ENCODE measurements at places on chromosomes 16 and 17.

DNA sequence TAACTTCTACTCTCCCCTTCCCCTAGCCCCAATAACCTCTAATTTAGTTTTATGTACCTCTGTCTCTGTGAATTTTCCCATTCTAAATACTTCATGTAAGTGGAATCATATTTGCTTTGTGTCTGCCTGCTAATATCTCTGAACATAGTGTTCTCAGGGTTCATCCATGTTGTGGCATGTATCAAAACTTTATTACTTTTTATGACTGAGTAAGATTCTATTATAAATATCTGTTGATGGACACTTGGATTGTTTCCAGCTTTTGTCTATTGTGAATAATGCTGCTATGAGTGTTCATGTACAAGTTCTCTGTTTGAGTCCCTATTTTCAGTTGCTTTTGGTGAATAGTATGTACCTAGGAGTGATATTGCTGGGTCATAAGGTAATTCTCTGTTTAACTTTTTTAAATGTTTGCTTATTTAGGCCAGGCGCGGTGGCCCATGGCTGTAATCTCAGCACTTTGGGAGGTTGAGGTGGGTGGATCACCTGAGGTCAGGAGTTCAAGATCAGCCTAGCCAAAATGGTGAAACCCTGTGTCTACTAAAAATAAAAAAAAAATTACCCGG lies 92.8 kb downstream of the CHD9 start:
- no peak for DNase-seq

GRCh38 chr17:21689604-21690003 lies 2.7 kb upstream of the KCNJ18 start:
- no peak for DNase-seq

DNA sequence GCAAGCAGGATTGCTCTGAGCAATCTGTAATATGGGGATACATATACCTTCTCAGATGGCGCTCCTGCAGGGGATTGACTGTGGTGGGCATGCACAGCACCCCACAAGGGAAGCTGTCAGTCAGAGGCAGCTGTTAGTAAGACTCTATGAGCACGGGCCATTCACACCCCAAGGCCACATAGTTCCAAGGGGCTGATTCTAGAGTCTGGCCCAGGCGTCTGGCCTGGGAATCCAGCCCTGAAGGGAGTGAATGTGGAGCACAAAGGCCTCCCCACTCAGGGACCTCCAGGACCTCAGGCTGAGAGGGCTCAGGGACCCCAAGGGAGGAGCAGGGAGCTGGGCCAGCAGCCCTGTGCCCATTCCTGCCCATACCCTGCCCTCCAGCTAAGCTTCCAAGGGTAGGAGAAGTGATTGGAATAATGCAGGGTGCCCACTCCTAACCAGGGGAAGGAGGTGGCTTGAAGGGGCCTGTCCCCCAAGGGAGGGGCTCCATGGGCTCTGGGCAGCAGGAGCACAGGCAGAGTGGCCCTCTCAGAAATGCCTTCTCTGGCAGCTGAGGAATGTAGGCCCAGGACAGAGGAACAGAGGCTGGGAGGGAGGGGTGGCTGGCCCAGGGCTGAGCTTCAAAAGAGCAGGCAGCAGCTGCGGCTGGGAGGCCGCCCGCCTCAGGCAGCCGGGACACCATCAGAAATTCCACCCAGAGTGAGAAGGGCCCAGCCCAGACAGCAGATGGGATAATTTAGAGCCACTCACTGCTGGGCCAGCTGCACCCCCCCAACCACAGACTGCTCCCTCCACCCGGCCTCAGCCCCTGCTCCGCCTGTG lies 48.9 kb upstream of the MRPS23 start:
- no peak for DNase-seq

GRCh38 chr16:85420501-85421337 lies 192.4 kb upstream of the GSE1 start:
- no peak for DNase-seq

- peak; percentile 19 for DNase-seq
These were observed 46.4 kb downstream of the SLC47A1 start for GRCh38 chr17:19579867-19580565.

- no peak for DNase-seq
These were observed 27.3 kb downstream of the NGFR start for GRCh38 chr17:49522357-49522890.

DNA sequence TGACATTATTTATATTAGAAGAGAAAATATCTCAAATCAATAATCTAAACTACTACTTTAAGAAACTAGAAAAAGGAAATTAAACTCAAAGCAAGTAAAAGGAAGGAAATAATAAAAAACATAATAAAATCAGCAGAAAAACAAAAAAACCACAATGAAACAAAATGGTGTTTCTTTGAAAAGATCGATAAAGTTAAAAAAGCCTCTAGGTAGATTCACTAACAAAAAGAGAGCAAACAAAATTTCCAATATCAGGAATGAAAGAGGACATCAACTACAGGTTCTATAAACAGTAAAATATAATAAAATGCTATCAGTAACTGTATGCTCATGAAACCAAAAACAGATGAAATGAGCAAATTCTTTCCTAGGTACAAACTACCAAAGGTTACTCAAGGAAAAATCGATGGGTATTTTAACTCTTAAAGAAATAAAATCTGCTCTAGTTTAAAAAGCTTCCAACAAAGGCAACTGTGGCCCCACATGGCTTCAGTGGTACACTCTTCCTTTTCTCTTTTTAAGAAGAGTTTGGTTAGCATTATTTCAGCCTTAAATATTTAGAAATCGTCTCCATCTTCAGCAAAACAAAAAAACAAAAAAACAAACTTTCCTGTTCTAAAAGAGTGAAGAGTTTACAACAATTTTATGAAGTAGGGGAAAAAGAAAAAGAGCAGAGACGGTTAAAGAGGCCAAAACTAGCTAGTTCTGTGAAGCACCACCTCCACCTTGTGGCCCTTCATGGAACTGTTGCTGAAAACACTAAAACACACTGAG lies 102.2 kb downstream of the TRIM37 start:
- DNase-seq: peak; percentile 50

- no peak for DNase-seq
These were observed 204.0 kb downstream of the GRIN2A start for GRCh38 chr16:9978160-9978725.

DNA sequence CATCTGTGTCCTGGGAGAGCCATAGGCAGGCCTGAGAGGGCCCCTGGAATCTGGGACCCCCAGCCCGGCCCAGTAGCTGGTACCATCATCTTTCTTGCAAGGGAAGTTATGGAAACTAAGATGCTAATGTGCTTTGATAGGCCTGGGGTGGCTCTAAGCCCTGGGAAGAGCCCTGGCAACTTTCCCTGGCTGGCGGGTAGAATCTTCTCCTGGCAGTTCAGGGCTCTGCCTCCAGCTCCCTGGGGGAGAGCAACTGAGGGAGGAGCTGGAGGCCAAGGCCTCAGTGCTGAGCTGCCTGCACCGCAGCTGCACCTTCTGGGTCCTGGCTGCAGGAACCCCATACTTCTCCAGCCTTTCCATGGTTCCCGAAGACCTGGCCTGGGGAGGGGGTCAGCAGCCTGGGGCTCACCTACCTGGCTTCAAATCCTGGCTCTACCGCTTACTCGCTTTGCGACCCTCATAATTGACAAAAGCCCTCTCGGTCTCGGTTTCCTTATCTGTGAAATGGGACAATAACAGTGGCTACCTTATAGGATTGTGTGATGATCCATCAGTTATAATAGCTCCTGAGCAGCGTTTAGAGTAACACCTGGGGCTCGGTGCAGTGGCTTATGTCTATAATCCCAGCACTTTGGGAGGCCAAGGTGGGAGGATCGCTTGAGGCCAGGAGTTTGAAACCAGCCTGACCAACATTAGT lies 333.7 kb downstream of the SEC14L1 start:
- no peak for DNase-seq

DNA sequence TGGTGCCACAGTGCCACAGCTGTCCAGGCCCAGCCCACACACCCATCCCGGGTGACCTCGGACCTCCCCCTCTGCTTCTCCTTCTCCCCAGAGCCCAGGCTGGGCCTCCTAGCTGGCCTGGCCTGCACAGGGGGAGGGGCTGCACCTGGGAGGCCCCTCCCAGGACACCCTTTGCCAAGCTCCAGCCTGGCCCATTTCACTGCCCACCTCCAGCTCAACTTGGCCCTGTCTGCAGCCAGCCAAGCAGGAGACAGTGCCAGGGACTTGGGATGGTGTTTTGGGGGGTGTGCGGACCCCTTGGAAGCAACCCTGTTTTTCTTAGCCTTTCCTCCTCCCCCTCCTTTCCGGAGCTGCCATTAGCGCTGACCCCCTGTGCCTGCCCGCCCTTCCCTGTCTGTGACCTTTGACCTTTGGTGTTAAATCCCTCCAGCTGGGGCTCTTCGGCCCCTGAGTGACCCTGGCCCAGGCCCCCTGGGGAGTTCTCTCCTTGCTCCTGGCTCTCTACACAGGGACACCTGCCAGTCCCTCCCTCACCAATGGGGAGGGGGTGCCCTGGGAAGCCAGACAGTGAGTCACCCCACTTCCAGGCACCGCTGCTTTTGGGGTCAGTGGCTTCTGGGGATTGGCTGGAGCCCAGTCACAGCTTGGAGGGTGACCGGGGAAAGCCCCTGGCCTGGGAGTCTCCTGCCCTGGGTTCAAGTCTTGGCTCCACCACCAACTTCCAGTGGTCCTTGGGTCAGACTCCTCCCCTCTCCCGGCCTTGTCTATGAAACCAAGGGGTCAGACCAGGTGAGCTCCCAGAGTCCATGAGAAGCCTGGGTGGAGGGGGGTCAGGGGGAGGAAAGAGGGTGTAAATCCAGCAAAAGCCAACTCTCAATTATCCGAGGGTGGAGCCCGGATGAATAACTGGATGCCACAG lies 1.9 kb downstream of the GLIS2 start:
- DNase-seq: no peak

DNA sequence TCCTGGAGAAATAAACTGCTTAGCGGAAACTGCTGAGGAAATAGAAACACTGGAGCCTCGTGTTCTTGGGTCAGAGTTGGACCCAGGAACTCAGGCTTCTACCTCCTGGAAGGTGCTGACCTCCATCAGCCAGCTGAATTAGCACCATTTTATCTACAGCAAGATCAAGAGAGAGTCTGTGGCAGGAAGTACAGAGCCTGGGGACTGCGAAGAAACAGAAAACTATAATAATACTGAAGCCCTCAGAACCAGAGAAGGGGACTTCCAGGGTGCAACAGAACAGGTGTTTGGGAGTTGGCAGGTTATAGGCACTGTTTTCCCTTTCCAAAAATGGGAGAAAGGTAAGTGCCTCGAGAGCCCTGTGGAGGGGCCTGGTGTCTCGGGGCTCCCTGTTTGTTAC lies 379.7 kb downstream of the CA10 start:
- DNase-seq: no peak

GRCh38 chr16:50266337-50267091 lies at the start of gene ADCY7:
ADCY7 (plus strand) TSS chr16:50266551; CDS start chr16:50288180, 21,629 bp downstream.
- no peak for DNase-seq
